Brain microvascular endothelial cell (primary cell): ENCODE measurements at places on chromosomes 1 and 21.

DNA sequence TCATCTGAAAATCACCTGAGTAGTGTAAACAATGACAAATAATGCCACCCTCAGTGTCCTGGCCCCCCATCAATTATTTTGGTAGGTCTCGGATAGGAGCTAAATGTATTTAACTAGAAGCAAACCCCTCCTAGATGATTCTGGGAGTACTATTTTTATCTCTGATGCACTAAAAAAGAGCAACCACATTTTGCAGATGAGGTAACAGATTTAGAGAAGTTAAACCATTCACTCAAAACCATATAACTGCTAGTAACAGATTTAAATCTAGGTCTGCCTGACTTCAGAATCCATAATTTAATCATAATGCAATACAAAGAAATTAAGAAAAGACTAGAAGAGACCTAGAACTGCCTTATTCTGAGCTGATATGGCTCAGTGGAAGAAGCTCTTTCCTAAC is 17.3 kb upstream of the PTCH2 start:
- no peak for DNase-seq

DNA sequence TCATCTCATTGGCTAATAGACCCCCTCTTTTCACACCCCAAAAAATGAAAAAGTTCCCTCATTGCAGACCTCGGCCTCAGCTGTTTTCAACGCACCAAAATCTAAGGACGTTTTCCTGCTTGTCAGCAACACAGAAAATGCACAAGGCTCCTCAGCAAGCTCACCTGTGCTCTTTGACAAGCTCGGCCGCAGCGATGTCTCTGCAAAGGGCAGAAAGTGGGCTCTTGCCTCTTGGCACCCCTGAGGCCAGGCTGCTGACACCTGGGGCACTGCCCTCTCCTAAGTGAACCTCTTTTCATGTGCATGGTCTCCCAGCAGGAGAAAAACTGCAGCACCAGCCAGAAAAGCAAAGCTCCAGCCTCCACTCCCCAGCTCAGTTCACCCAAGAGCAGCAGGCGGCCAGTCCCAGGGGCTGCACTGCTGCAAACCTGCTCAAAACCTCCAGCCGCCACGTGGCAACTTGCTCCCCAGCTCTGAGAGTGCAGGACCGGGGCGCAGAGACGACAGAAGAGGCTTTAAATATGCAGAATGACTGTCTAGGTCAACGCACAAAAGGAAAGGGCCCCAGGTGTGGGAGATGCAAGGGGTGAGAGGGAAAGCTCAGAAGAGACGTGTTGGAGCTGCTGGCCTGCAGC is 101.7 kb downstream of the PDE9A start:
- DNase-seq = no peak

GRCh38 chr1:86965012-86965826 is 50.8 kb downstream of the HS2ST1 start:
- peak; percentile 42 for DNase-seq

- DNase-seq = no peak
Observed at GRCh38 chr1:162035241-162035640, 11.6 kb upstream of the OLFML2B start.

DNA sequence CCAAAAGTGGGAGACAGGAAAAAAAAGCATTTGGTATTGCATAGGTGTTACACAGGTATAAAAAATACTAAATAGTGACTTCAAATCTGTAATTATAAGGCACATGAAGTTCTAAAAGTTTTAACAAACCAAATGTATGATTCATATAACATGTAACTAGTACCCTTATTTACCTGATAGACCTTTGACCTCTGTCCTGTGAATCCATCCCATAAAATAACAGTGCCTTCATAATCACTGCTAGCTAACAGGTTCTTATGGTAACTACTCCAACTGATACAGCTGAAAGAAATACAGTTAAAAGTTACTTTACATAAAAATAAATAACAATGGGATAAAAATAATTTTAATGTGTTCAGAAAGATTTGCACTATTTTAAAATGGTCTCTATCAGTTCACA is 163.5 kb downstream of the COP1 start:
- no peak for DNase-seq

DNA sequence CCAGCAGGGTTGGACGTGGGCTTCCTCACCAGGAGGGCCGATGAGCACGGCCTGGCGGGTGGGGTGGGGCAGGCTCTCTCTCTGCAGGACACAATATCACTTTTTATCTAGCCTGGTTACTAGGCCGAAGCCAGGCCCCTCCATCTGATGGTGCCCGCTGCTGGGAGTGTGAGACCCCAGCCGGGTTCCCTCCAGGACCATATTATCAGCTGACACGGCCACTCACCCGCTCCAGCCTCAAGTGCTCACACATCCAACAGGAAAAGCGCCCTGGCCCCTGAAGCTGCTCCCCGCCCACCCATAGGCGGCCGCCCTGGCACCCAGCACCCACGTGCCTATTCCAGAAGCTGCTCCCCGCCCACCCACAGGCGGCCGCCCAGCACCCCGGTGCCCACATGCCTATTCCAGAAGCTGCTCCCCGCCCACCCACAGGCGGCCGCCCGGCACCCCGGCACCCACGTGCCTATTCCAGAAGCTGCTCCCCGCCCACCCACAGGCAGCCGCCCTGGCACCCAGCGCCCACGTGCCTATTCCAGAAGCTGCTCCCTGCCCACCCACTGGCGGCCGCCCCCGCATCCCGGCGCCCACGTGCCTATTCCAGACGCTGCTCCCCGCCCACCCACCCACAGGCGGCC is 5.0 kb downstream of the SLC19A1 start:
- DNase-seq = no peak

GRCh38 chr1:1068517-1069055 is 5.5 kb downstream of the RNF223 start:
- no peak for DNase-seq
